ENCODE measurements at places on chromosomes 5 and 9.
A peak's percentile ranks its signal among the peaks of the same experiment; 100 is the strongest.

GRCh38 chr9:136045595-136046553 is 49.2 kb downstream of the NACC2 start:
- no peak for DNase-seq

- no peak for DNase-seq
Measured at GRCh38 chr5:15538516-15538915, 38.5 kb downstream of the FBXL7 start.

GRCh38 chr9:134375011-134375390 is 48.7 kb downstream of the RXRA start:
- DNase-seq, result no peak

DNA sequence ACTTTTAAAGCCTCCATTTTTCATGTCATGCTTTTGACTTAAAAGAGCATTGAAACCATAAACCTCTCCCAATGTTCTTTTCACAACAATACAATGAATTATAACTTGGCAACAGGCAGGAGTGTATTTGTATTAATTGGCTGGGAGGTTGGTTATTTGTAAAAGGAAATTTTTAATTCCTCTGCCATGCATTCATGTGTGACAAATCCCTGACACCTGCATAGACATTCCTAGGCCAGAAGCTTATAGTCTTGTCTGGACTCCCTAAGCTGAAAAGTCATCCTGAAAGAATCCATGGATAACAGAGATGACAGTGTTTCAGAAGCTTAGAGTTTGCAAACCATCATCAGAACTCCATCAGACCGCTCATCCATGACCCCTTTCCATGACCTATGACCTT is 76.3 kb upstream of the PTGER4 start:
- no peak for DNase-seq

DNA sequence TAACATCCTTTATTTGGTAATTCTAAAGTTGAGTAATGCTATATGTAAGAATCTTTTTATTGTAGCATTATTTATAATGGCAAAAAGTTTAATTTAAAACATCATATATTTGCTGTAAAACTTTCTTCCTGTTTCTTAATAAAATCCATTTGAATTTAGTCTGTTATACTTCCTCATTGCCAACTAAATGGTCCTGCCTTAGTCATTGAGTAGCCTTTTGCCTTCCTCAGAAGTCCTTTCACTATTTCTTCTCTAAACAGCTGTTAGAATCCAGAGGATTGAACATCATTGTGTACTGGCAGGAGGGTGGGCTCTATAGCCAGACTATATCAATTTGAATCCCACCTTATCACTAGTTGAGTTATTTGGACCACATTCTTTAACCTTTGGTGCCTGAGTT is 11.0 kb downstream of the SLC44A1 start:
- no peak for DNase-seq

- DNase-seq, result no peak
Measured at GRCh38 chr5:123209502-123210027, 120.5 kb downstream of the PRDM6 start.

- no peak for DNase-seq
Measured at GRCh38 chr5:120640778-120641177, 176.7 kb downstream of the PRR16 start.

DNA sequence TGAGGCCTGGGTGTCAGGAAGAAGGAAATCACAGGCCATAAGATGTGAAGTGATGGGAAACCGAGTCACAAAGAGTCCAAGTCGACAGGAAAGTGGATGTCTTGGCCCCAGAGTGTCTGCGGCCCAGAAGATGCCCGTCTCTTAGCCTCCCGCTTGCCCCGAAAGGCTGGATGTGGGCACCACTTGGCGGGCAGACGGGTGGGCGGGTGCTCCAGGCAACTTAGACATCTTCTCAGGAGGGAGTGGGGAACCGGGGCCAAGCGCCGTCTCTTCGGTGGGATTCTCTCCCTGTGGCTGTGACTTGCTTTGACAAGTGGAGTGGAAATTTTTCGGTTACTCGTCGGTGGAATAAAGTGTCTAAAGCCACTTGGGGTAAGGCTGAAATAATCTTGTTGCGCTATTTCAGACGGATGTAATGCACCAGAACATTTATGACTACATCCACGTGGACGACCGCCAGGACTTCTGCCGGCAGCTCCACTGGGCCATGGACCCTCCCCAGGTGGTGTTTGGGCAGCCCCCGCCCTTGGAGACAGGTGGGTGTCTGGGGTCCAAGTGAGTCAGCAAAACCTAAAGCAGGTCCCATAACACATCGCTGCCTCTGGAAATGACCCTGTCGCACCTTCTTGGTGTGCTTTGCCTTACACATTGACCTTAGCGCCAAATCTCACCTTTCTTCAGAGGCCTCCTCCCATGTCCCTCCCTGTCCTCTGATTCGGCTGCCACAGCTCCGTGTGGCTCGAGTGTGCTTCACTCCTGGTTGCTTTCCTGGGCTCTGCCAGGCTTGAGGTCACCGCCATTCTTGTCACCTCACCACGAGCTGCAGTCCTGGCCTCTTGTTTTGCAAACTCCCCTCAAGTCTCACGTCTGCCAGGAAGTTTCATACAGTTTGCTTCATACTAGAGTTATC is 20.4 kb upstream of the EXOC3 start:
- no peak for DNase-seq

GRCh38 chr5:37806476-37806875 is 33.4 kb downstream of the GDNF start:
- DNase-seq, result no peak

- no peak for DNase-seq
Measured at GRCh38 chr9:33273266-33273971, 8.6 kb downstream of the CHMP5 start.

DNA sequence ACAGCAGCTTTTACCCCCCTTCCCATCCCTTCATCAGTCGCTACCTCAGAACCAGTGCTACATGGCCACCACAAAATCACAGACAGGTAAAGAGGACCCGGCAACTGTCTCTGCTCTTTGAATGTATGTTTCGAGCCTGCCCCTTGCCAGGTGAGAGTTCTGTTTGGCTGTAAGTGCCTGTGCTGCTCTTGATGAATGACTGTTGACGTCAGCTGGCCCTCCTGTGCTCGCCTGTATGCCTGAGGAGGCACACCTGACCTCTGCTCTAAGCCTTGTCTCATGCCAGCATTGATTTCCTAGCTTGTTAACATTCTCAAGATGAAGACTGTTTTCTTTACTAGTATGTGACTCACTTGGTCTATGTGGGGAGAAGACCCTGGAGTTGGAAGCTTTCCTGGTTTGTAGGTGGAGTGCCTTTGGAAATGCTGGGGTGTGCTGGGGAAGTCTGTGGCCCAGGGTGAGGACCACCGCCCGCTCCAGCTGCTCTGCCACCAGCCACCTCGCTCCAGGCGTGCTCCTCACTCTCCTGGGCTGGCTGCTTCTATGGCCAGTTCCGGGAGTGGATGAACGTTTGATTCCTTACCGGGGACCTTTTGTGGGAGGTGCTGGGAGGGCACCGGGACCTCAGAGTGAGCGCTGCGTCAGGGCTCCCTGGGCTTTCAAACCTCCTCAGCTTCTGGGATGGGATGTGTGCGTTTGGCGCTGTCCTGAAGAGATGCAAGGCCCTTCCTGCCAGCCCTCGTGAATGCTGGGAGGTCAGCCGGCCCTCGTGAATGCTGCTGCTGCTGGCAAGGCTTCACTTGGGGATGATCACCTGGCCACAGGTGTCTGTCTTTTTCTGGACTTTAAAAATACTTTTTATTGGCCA is 109.9 kb downstream of the EHMT1 start:
- DNase-seq, result no peak

DNA sequence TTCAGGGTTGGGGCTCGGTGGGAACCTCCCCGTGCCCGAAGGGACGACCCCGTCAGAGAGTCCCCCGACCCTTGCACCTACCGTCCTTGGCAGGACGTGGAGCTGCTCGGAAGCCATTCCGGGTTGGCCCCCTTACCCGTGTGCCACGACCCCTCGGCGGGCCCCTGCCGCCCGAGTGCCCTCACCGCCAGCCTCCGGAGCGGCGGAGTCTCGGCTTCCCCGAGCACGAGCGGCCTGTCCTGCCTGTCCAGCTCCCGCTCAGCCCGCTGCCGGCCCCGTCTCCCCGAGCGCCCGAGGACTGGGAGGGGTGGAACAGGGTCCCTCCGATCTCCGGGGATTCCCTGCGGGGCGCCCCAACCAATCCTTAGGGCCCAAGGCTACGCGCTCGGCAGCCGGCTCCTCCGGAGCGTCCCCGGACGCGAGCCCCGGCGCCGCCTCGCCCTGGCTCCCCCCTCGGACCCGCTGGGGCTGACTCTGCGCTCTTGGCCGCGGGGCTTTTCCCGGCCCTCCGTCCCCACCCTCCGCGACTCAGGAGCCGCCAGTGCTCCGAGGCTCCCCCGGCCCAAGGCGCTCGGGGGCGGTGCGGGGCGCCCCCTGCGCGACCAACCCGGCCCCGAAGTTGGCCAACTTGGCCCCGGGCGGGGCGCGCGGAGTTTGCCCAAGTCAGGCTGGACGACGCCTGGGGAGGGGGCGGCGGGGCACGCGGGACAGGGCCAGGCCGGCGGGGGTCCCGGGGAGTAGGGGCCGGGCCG is 654 bp downstream of the ADAMTS2 start:
- DNase-seq, result no peak

DNA sequence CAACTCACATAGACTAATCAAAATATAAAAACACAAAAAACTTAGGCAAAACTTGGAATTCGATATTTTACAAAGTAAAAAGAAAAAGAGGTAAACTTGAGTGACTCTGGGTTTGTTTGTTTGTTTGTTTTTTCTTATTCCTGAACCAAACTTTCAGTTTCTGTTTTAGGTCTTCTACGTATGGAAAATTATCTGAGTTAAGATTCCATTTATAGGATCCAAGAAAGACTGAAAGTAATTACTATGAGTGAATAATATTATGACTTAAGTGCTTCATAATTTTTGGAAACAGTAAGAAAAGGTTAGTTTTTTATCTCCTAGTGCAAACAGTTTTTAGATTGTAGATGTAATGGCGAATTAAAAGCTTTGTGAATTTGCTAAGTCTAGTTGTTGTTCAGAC is 13.2 kb downstream of the ST8SIA4 start:
- no peak for DNase-seq

GRCh38 chr5:23494558-23494957 is 12.9 kb upstream of the PRDM9 start:
- DNase-seq, result no peak

- no peak for DNase-seq
Measured at GRCh38 chr9:78028926-78029325, 2.7 kb downstream of the GNAQ start.

DNA sequence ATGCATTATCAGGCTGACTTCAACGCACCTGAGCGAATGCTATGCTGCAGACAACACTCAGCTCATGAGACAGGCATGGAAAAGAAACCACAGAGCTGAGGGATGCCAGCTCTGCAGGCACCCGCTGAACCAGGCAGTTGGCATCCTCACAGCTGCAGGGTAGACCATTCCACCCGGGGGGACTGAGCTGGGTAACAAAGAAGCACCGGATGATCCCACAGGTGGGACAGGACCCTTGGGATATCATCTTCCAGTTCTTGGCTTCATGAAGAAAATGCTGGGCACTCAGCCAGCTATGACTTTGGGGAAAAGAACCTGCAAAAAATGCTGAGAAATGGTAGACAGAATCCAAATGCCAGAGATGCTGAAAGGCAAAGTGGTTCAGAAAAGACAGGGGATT is 9.6 kb downstream of the EPB41L4B start:
- DNase-seq, result no peak

DNA sequence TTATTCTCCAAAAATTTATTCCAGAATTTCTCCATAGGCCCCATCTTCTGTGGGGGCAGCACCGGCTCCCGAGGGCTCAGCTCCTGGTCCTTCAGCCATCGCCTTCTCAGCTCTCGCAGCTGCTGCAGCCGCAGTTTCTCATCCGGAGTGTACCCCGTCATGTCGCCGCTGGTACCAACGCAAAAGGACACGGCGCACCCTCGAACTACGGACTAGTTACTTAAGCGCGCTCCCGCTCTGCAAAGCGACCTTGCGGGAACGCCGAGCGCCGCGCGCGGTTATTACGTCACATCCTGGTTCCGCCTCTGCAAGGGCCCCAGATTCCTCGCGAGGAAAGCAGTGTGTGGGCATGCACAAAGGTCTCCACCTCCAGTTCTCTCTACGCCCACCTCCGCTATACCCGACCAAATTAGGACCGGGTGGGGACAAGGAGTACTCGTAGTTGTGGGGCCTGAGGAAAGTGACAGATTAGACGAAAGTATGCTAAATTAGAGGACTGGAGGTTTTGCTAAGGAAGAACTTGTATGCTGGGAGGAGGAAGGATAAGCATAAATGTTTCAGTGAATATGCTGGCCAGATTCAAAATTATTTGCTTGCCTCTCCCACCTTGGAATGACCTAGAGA is at the start of gene NDUFB6:
Gene NDUFB6, minus strand, starts transcription at position 260 of the 624 bp plus-strand sequence. Its CDS starts 99 bp downstream, at position 161.
- peak; percentile 91 for DNase-seq

GRCh38 chr9:134782921-134783698 is 97.5 kb upstream of the FCN2 start:
- no peak for DNase-seq

- no peak for DNase-seq
Measured at GRCh38 chr9:133188006-133188842, 20.8 kb downstream of the OBP2B start.

DNA sequence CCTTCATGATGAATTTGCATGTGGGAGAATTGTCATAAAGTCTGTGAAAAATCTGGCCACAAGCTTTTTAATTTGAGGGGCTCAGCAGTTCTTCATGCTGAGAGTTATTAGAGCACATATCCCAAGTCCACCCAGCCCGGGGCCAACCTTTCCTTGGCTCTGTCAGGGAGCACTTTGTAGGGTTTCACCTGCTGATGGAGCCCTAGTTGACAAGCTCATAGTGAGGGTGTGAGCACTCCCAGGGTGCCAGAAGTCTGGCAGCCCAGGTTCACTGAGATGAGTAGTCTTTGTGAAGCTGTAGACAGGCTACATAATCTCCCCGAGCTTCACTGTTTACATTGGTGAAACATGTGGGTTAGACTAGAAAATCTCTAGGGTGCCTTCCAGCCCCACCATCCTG is 97.2 kb upstream of the NREP start:
- no peak for DNase-seq

DNA sequence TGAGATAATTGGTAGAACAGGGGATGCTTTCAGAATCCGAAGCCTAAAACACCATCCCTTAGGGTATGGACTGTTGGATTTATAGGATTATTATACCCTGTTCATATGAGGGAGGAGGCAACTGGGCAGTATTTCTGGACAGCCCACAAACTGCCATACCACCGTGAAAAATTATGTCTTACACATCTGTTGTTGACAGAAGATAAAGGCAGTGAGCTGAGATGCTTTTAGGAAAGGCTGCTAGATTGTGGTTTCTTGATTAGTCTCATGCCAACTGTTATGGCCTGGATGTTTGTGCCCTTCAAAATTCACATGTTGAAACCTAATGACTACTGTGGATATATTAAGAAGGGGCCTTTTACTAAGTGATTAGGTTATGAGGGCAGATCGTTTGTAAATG is 83.7 kb upstream of the DHFR start:
- no peak for DNase-seq

- no peak for DNase-seq
Measured at GRCh38 chr5:90446961-90447360, 27.6 kb downstream of the MBLAC2 start.

DNA sequence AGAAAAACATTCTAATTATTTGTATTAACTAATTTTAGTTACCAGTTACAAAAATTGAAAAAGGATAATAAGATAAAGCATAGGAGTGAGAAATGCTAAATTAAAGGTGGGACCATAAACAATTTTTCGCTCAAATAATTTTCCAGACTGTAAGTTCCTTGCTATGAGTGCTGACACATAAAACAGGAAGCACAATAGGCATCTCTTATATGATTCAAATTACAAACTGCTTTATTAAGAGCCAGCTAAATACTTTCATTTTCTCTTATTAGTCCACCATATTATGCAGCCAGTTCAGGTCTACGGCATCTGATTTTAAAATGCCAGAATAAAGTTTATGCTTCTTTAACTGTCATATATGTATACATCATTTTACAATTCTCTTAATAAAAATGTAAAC is 4.4 kb downstream of the RC3H2 start:
- DNase-seq, result no peak

Data from stimulated activated CD8-positive, alpha-beta memory T cell treated with anti-CD3 and anti-CD28 coated beads, Interleukin-2, amount 100 ng/mL, for 1 hour (primary cell).